ENCODE measurements at places on chromosomes 7 and 10. TPM values are rescaled to one million over a fixed set of nuclear protein-coding genes. Genes with fewer than 3 reads are reported as not detected.

DNA sequence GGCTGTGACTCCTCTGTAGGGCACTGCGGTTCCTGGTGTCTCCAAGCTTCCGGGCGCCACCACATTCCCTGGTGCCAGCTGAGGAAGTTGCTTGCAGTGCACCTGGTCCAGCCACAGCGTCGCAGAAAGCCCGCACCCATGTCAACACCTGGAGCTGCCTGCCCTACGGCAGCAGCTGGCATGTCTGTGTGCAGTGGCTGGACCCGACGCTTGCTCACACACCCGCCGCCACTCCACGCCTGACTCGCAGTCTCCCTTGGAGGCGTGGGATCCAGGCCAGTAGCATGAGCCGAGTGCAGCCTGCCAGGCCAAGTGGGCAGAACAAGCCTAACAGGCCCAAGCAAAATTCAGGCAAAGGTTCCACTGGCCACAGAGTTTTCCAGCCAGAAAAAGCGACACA lies 118.1 kb upstream of the PHF14 start:
- no peak for DNase-seq

The OTUD1 gene
- total RNA-seq: 22.5 TPM

DNA sequence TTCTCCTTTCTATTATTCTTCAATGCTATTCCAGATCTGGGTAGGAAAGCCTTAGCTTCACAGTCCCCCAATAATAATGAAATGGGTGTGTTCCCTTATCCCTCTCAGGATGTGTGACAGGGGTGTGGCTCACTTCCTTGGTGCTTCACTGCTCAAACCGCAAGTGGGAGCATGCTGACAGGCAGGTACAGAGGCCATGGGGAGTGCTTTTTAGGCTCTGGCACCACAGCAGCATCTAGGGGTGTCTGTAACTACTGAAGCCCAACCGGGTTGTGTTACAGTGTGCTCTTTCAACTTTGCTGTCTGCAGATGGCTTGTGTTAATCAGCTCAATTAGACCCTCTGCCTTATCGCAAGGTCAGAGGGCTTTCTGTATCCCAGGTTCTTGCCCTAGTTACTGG lies 79.4 kb upstream of the CYP2C9 start:
- no peak for DNase-seq

DNA sequence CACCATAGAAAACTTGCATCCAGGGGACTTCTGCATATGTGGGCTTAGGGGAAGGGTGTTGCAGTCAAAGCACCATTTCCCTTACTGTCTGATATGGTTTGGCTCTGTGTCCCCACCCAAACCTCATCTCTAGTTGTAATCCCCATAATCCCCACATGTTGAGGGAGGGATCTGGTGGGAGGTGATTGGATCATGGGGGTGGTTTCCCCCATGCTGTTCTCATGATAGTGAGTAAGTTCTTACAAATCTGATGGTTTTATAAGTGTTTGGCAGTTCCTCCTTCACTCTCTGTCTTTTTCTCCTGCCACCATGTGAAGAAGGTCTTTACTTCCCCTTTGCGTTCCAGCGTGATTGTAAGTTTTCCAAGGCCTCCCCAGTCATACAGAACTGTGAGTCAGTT lies 177.4 kb downstream of the ADK start:
- no peak for DNase-seq

The TUBB8 gene
- 0.24 TPM for total RNA-seq

All from A673 (cell line).